Left cardiac atrium (tissue), 4 donors: ENCODE measurements at places on chromosomes 5 and 9. TPM values are rescaled to one million over a fixed set of nuclear protein-coding genes. Genes with fewer than 3 reads are reported as not detected.

The SLC6A19 gene
- not detected for total RNA-seq

The HTR4 gene
- total RNA-seq = 4.7 TPM

The PRKACG gene
- total RNA-seq = not detected

DNA sequence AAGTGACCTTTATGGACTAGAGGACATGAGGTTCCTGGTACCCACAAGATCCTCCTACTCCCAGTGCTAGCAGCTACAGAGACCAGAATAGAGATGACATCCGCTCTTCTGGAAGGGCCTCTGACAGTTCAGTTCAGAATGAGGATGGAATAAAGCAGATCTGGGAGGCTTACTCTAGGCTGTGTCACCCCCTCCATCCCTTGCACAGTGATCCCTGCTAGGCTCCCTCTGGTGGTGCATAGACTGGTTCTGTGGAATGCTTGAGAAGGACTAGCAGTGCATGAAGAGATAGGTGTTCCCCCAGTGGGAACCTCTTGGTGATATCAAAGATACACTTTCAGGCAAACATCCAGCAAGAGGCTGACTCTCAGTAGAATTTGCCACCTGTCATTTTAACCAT is 83.0 kb downstream of the NPR3 start:
- DNase-seq = no peak

GRCh38 chr5:95667061-95667618 is 15.7 kb downstream of the SPATA9 start:
- no peak for DNase-seq

The PPP1R26 gene
- total RNA-seq = 17.5 TPM

DNA sequence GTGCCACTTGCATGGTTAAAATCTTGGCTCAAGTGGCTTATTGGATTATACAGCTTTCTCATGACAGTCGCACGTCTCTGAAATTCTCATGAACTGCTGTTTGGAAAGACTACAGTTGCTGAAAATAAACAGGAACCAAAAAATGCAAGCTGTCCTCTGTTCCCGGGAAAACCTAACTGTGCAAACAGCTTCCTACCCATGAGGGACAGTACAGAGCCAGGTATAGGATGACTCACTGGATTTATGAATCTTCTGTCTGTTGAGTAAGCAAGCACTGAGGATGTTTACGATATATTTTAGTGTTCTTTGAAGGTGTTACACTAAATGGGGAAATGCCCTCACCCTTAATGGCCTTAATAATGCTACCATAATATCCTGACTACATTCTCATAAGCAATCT is 380.3 kb upstream of the TNC start:
- no peak for DNase-seq

DNA sequence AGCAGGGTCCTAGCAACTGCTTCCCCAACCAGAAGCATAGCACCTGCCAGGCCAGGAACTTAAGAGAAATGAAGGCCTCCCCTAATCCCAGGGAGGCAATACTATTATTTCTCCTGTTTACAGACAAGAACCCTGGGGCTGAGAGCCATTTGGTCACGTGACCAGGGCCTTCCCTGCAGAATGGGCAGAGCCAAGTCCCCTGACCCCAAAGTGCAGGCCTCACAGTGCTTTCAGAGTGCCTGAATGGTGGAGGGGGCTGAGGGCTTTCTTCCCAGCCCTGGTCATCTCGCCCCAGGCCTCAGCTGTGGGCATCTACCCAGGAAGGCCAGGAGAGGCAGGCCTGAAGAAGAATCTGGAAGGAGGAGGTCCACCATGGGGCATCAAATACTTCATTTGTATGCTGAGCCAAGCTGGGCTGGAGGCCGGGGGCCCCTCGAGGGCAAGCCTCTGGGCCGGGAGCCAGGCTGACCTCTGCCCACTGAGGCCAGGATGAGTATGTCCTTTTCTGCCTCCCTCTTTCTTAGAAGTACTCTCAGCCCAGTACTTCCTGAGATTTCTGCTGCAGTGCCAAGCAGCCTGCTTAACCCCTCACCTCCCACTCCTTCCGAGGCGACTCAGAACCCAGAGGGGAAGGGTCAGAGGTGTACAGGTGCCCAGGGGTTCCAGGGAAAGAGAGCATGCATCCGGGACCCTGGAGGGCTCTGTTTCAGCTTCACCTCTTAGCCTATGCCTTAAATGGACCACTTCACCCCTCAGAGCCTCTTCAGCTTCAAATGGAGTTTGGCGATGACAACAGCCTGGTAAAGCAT is 18.9 kb upstream of the DUSP1 start:
- DNase-seq = no peak

The PCDHB15 gene
- 4.5 TPM for total RNA-seq

The EGFLAM gene
- 9.9 TPM for total RNA-seq

The NPR2 gene
- total RNA-seq = 21.1 TPM

DNA sequence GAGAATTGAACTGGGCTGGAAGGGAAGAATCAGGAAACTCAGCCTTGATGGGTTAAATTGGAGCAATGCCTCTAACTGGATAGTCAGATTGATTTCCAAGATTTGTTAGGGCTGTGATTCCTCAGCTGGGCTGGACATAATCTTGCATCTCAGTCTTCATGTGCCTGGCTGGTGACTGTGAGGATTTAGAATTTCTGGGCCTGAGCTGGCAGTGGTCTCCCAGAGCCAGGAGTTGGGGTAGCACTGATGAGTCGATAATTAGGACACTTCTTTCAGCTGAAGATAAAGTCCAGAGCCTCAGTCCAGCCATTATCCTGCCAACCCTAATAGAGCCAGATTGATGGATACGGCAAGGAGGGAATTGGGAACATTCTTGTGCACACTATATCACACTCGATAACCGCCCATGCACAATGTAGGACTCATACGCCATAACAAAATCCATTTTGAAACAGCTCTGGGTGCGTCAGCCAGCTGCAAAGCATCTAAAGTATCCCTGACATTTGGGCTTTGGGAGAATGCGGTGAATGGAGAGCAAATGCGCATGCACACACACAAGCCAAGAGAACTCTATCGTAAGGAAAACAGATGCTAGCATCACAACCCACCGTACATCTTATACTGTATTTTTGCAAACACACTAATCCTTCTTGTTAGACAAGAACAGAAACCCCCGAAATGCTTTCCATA is 405.1 kb upstream of the KLF4 start:
- no peak for DNase-seq

DNA sequence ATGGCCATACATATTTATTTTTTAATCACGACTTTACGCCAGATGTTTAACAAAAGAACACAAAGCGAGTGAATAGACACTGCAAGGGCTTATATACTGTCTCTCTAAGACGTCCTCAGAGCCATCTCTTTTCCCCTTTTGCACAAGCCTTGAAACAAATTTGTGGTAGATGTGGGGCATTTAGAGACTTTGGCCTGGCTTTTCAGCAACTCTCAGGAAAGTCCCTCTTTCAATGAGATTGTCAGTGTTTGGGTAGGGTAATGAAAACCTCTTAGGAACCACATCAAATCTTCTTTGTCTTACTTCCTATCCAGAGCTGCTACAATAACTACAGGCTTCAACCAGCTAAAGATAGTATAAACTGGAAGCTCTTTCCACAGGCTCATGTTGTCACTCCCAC is 380.0 kb downstream of the ANXA1 start:
- no peak for DNase-seq
